Astrocyte of the spinal cord (primary cell): ENCODE measurements at places on chromosomes 6 and 20.

DNA sequence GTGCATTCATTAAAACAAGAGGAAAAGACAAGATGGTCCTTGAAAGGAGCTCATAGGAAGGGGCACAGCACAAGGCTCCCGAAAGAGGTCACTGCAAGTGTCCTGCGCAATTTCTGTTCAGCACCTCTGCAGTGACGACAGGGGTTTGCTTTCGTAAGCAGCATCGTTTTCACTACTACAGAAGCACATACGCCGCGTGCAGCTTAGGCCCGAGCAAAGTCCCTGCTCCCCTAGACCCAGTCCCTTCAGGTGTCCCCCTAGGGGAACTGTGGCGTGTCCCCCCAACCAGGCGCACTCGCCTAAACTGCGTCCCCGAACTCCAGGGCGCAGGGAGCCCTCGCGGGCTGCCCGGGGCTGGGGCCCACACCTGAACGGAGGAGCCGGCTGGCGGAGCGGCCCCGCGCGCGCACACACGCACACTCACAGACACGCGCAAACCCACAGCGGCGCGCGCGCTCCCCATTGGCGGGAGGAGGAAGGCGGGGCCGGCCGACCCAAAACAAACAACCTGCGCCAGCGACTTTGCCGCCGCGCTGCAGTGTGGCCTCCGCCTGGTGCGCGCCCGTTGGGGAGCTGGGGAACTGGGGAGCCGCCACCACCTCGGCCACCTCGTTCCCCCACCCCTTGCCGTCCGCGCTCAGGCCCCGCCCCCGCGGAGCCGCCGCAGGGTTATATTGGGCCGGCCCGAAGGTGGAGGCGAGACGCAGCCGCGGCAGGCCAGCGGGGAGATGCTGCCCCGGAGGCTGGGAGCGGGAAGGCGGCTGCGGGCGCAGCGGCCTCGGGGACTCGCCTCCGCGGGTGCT is at the start of gene FOXQ1:
Gene FOXQ1 (plus strand): TSS at position 699 of the 803 bp plus-strand sequence. CDS start 607 bp downstream, outside the sequence.
- peak; percentile 39 for DNase-seq

DNA sequence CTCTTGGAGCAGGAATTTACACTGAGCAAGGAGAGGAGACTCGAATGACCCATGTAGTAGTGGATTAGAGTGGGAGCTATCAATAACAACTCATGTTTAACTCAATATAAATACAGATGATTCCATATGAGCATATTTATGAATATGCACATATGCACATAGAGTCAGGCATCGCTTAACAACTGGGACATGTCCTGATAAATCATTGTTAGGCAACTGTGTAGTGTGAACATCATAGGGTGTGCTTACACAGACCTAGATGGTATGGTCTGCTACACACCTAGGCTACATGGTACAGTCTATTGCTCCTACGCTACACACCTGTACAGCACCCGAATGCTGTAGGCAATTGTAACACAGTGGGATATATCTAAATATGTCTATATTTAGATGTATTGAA is 75.9 kb upstream of the RALGAPA2 start:
- no peak for DNase-seq

DNA sequence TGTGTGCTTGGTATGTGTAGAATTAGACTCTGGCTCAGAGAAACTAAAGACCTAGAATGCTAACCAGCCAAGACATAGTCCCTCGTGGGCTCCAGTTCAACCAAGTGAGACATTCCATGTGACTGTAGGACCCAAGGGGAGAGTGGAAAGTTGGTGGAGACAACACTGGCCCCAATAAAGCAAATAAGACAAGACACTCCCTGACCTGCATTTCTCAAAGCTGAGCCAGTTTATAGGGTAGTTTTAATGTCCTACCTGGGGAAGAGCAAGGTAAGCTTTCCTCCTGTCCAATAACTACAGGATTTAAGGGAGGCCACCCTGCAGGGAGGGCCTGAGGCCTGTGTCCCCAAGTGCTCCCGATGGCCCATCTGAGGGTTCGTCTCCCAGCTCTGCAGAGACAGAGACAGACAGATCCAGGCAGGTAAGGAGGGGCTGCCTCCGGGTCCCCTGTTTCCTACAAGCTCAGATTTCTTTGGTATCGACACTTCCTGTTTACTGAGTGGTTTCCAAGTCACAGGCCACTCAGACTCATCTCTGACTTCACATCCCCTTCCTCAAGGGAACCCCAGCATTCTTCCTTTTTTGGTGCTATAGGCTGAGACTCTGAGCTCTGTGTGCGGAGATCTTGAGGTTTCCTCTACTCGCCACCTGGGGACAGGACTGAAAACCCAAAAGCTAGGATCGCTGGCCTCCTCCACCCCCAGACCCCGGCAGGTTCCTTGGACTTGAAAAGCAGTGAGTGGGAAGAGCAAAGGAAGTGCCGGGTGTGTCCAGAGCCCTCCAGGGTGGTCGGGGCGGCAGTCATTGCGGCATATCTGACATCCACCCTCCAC is 92.4 kb downstream of the PRND start:
- DNase-seq, result no peak

GRCh38 chr20:41406353-41406752 is 39.7 kb upstream of the EMILIN3 start:
- no peak for DNase-seq

DNA sequence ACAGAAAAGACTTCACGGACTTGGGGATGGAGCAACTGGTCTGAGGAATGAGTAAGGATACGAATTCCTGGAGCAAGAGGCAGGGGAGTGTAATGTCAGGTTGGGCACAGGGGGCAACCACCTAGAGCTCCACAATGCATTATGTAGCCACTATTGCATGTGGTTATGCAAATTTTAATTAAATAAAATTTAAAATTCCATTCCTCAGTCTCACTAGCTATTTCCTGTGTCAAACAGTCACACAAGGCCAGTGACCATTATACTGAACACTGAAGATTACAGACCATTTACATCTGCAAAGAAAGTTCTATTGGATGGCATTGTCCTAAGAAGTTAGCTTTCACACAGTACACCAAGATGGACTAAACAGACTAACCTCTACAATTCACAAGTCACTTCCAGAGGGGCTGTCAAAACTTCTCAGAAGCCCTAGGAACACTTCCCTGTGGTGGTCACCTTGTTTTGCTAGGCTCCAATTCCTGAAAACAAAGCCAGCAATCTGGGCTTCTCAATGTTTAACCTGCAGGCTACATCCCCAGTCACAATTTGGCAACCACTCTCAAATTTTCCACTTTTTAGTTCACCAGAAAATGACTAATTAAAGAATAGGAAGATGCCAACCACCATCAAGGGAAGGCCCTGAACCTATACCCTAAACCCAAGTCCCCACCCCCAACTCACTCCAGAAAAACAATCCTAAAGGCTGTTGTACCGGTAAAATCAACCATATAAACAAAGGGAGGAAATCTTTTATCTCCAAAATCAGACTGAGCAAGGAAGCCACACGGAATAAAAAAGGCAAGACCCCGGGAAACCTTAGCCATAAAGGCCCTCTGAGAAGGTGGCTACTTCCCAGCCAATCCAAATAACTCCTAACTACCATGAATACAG is 34.2 kb upstream of the C20orf203 start:
- peak; percentile 47 for DNase-seq

GRCh38 chr6:72740135-72740534 is 118.3 kb downstream of the KCNQ5 start:
- no peak for DNase-seq

DNA sequence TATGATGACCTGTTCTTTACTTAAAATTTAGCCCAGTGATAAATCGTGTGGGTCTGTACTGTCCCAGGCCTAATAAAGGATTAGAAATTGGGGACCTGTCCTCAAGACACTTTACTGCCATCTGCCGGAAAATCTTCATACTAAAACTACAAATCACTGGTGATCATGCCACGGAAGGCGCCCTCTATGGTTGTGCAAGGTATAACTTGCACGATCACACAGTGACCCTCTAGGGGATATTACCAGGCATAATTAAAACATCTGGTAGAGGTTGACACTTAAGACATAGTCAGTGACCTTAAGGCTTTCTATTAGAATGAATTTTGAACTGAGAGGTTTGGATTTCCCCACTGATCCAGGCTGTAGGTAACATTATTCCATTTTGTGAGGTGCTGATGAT is 172.6 kb downstream of the BMP2 start:
- DNase-seq, result no peak

DNA sequence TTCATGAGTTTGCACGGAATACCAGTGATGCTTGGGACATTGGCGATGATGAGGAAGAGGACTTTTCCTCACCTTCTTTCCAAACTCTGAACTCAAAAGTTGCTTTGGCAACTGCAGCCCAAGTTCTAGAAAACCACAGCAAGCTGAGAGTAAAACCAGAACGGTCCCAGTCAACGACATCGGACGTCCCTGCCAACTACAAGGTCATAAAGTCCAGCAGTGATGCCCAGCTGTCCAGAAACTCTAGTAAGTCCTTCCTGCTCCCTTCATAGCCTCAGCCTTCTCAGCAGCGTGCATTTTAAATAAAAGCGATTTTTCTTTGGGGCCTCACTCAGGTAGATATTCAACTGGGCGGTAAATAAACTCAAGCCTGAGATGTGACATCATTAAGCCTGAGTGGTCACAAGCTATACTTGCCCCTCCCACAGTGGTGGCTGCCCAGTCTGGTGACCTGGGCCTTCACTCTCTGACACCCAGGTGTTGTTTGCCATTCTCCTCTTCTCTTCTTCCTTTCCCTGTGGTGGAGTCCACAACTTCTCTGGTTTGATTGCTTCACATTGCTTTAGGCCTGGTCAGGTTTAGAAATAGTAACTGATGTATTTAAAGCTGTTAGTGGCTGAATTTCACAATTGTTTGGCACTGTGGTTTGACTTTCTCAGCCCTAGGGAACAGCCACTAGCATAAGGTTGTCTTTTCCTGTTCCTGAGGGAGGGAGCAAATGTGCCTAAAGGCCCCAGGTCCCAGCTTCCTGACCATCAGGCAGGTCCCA is 21.6 kb upstream of the TMEM217 start:
- DNase-seq, result peak; percentile 24

GRCh38 chr6:137734875-137735182 is 132.2 kb upstream of the TNFAIP3 start:
- no peak for DNase-seq

GRCh38 chr6:158805698-158806377 is 13.3 kb downstream of the EZR start:
- DNase-seq, result no peak

- peak; percentile 42 for DNase-seq
These were observed 87.5 kb downstream of the SH3BGRL2 start for GRCh38 chr6:79718509-79719247.

DNA sequence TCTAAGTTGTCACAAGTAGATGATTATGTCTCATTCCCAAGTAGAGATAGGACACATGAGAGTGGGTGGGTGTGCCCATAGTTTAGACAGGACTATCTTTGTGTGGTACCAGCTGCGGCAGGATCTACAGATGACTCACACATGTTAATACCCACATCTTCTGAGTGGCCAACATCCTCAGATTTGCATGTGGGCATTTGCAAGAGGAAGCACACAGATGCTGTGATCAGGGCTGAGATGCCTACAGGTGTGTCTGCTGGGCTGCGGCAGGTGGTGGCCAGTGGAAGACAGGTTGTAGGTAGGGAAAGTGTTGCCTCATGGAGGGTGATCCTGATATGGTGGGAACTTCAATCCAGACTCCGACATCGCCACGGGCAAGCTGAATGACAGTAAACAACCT is 50.8 kb downstream of the UTRN start:
- no peak for DNase-seq

- no peak for DNase-seq
These were observed 140.1 kb downstream of the BTBD3 start for GRCh38 chr20:12057778-12058177.
